PC-9 (cell line): ENCODE measurements at places on chromosomes 3 and 15. TPM values are rescaled to one million over a fixed set of nuclear protein-coding genes. Genes with fewer than 3 reads are reported as not detected.

CSPG5 gene
- 1.3 and 1.8 TPM in 2 replicates for total RNA-seq

MESP1 gene
- total RNA-seq, result 8.5 and 17.8 TPM in 2 replicates

LTK gene
- 0.11 and 0.28 TPM in 2 replicates for total RNA-seq

HACD2 gene
- total RNA-seq, result 38.4 and 53.3 TPM in 2 replicates

ROBO1 gene
- 13.8 and 17.5 TPM in 2 replicates for total RNA-seq

SUSD5 gene
- total RNA-seq, result 0.35 and 0.45 TPM in 2 replicates

CHL1 gene
- total RNA-seq, result not detected in 2 replicates

FANCD2OS gene
- total RNA-seq, result not detected in 2 replicates

STRIT1 gene
- total RNA-seq, result not detected in 2 replicates

PLA2G4E gene
- not detected in 2 replicates for total RNA-seq

ADGRG7 gene
- not detected in 2 replicates for total RNA-seq

SCAANT1 gene
- total RNA-seq, result not detected in 2 replicates

RARRES1 gene
- 9.3 and 20.5 TPM in 2 replicates for total RNA-seq

P2RY1 gene
- total RNA-seq, result 0.88 and 1.2 TPM in 2 replicates

CEMIP gene
- total RNA-seq, result 0.58 and 0.61 TPM in 2 replicates

- H3K4me1 ChIP-seq, result no peaks in the 10 kb centered on the region
- no peak overlapping the region for H3K27ac ChIP-seq
- peaks cover 19% of the 10 kb centered on the region; the same call in 1 of the 2 replicates for H3K27me3 ChIP-seq
Measured at GRCh38 chr3:193348686-193349085, 29.9 kb downstream of the ATP13A5 start.

- peaks cover 4% of the 10 kb centered on the region; the same call in 1 of the 2 replicates for H3K4me1 ChIP-seq
- H3K27me3 ChIP-seq, result no peaks in the 10 kb centered on the region
- H3K36me3 ChIP-seq, result no peaks in the 10 kb centered on the region
- H3K27ac ChIP-seq, result no peak overlapping the region
- no peak for DNase-seq
Measured at GRCh38 chr3:51949121-51949520, 6.1 kb upstream of the GPR62 start.

GRCh38 chr15:74571191-74571590 lies 30.2 kb downstream of the ARID3B start:
- DNase-seq, result no peak
- no peaks in the 10 kb centered on the region for H3K4me1 ChIP-seq
- H3K36me3 ChIP-seq, result no peaks in the 10 kb centered on the region
- no peak overlapping the region for H3K27ac ChIP-seq
- no peak overlapping the region for H3K4me3 ChIP-seq
- no peaks in the 10 kb centered on the region for H3K27me3 ChIP-seq

GRCh38 chr3:183697610-183698317 lies at the start of gene YEATS2:
Gene YEATS2 (plus strand): TSS chr3:183697797. CDS start chr3:183715163, 17,366 bp downstream.
- no peak for DNase-seq
- H3K27ac ChIP-seq, result no peak within 1 kb of the TSS
- no peaks in the 10 kb centered on the region for H3K36me3 ChIP-seq
- H3K4me3 ChIP-seq, result peak within 1 kb of the TSS; percentile 70
- peaks cover 25% of the 10 kb centered on the region for H3K4me1 ChIP-seq
- no peaks in the 10 kb centered on the region for H3K27me3 ChIP-seq

GRCh38 chr15:29935296-29936004 lies 113.2 kb upstream of the TJP1 start:
- no peaks in the 10 kb centered on the region for H3K36me3 ChIP-seq
- H3K27me3 ChIP-seq, result no peaks in the 10 kb centered on the region
- peak overlapping the region; percentile 81 for H3K27ac ChIP-seq

DNA sequence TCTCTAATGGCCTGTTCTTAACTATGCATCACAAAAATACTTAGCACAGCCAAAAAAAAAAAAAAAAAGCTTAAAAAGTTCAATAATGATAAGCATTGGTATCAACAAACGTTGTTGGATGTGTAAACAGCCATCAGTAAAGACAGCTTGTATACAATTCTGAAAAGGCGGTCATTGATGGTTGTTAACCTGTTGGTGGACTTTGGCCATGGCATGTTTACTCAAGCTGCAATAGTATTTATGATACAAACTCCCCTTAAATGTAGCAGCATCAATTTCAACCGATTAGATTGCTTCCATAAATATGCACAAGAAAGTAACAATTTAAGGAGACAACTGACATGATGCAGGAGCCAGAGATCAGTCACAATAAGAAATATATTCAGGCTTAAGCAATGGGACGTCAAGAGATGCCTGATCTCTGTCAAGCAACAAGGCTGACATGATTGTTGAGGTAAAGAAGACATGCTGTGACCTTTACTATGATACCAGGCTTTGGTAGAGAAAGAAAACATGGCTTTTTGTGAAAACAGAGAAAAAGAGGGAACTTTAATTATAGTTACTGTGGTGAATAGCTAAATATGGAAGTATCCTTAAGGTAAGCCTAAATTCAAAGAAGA lies 14.2 kb upstream of the SLC7A14 start:
- H3K27ac ChIP-seq, result no peak overlapping the region
- DNase-seq, result no peak
- no peaks in the 10 kb centered on the region for H3K27me3 ChIP-seq

DNA sequence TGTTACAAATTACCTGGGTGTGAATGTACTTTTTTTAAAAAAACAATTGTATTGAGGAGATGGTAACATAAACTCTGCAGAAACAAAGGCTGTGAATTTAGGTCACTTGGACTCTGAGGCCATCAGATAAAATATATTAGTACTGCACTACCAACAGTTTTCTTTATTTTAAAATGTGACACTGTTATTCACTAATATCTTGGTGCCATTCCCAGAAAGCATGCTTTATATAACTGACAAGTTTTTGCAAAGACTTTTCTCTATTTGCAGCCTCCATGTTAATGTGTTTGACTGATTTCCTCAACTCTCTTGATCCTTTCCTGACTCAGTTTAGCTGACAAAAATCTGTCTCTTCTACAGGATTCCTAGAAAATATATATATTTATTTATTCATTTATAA lies 26.5 kb upstream of the ACTL6A start:
- H3K36me3 ChIP-seq, result no peaks in the 10 kb centered on the region
- no peak overlapping the region for H3K27ac ChIP-seq
- no peak overlapping the region for H3K4me3 ChIP-seq
- no peaks in the 10 kb centered on the region for H3K27me3 ChIP-seq

DNA sequence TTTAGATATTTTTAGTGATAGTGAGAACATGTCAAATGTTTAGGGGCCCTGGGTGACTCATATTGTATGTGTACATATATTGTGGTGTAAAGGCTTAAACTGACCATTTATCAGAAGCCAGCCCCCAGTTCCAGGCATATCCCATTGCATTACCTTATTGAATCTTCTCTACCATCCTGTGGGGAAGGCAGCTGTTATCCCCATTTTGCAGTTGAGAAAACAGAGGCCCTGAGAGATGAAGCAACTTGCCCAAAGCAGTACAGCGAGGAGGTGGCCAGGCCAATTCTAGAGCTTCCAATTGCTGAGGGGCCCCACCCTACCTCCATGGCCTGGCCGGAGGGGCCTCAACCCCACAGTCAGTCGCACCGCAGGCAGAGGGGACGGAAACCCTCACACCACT lies 47.9 kb downstream of the ZNF710 start:
- no peak overlapping the region for H3K4me3 ChIP-seq
- DNase-seq, result no peak
- no peaks in the 10 kb centered on the region for H3K27me3 ChIP-seq
- no peaks in the 10 kb centered on the region for H3K36me3 ChIP-seq
- H3K27ac ChIP-seq, result no peak overlapping the region

DNA sequence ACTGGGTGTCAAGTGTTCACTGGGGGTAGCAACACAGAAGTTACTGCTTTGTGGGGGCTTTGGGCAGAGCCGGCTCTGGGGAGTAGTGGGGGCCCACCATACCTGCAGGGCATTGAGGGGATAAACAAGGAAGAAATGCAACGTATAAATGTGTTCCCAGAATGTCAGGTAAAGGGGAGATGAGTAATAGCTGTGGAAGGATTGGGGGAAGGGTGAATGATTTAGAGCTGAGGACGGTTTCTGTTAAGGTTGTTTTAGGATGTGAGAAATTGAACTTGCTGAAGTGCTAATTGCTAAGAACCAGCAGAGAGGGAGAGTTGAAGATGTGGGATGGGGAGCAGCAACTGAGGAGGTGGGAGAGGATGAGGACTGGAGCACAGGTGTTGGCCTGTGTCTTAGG lies 10.7 kb downstream of the SCG5 start:
- H3K4me1 ChIP-seq, result peaks cover 19% of the 10 kb centered on the region
- no peaks in the 10 kb centered on the region for H3K27me3 ChIP-seq
- H3K36me3 ChIP-seq, result no peaks in the 10 kb centered on the region

GRCh38 chr15:43046484-43046883 lies 59.4 kb downstream of the UBR1 start:
- no peak overlapping the region for H3K4me3 ChIP-seq
- H3K36me3 ChIP-seq, result no peaks in the 10 kb centered on the region; the same call in 1 of the 2 replicates
- H3K27me3 ChIP-seq, result no peaks in the 10 kb centered on the region
- no peaks in the 10 kb centered on the region for H3K4me1 ChIP-seq

- no peaks in the 10 kb centered on the region for H3K36me3 ChIP-seq
- H3K27me3 ChIP-seq, result no peaks in the 10 kb centered on the region
- DNase-seq, result no peak
- no peak overlapping the region for H3K27ac ChIP-seq
- H3K4me3 ChIP-seq, result no peak overlapping the region
- H3K4me1 ChIP-seq, result no peaks in the 10 kb centered on the region
Measured at GRCh38 chr15:68210821-68211655, 5.9 kb upstream of the CALML4 start.

GRCh38 chr3:117105686-117106085 lies 396.1 kb downstream of the TUSC7 start:
- no peaks in the 10 kb centered on the region for H3K36me3 ChIP-seq
- no peak overlapping the region for H3K27ac ChIP-seq
- no peaks in the 10 kb centered on the region; the same call in 1 of the 2 replicates for H3K27me3 ChIP-seq
- no peaks in the 10 kb centered on the region for H3K4me1 ChIP-seq
- no peak overlapping the region for H3K4me3 ChIP-seq
- DNase-seq, result no peak

DNA sequence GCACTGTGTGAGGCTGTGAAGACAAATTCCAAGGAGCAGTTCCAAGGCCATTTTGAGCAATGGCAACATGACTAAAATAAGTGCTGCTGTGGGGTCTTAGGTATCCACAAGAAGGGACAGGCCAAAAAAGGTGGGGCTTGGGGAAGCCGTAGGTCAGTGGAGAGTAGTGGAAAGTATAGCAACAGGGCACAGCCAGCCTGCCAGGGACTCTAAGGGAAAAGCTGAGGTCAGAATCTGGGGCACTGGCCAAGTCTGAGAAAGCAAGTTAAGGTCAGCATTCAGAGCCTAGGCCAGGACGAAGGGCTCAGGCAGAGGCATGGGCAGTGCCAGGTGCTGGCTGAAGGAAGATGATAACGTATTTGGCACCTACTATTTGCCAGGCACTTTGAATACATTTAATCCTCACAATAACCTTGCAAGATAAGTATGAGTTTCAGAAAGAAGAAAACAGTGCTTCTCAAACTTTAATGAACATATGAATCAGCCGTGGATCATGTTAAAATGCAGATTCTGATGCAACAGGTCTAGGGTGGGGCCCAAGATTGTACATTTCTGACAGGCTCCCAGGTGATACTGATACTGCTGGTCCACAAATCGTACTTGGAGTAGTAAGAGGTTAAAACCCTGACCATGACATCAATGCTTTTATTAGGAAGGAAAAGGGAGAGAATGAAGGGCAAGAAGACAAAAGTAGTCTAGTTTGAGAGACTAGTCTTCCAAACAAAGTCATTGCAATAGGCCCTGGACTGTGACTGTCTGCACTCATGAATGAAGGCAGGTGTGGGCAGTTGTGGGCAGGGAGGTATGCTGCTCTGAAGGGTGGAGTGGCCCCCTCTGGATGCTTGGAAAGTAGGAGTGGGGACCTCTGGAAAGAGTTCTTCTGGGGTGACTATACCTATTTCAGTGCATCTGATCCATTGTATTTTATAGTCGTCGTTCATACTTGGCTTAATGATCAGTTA lies 106.3 kb upstream of the ANKRD28 start:
- H3K36me3 ChIP-seq, result no peaks in the 10 kb centered on the region
- H3K4me1 ChIP-seq, result no peaks in the 10 kb centered on the region
- no peaks in the 10 kb centered on the region for H3K27me3 ChIP-seq
- no peak for DNase-seq
- no peak overlapping the region for H3K27ac ChIP-seq

- H3K4me3 ChIP-seq, result no peak overlapping the region
- H3K27ac ChIP-seq, result no peak overlapping the region
- H3K4me1 ChIP-seq, result no peaks in the 10 kb centered on the region; the same call in 1 of the 2 replicates
- no peaks in the 10 kb centered on the region for H3K36me3 ChIP-seq
- no peaks in the 10 kb centered on the region for H3K27me3 ChIP-seq
Measured at GRCh38 chr3:156230278-156230900, 110.0 kb downstream of the KCNAB1 start.

DNA sequence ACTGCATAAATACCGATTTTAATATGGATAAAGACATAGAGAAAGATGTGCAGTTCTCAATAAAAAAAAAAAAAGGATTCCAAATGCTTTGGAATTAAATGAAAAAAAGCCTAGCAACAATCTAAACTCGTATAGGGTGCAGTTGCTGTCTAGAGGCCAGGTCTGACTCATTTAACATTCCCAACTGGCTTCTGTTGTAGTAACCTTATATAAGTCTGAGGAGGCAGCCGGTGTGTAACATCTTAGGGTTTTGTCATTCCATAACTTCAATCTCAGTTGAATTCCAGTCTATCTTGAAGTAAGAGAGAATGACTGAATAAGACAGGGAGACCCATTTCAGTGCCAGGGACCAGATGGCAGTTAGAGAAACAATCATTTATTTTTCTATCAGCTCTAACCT lies 6.5 kb downstream of the PDCD10 start:
- no peak overlapping the region for H3K4me3 ChIP-seq
- no peaks in the 10 kb centered on the region for H3K27me3 ChIP-seq
- no peak overlapping the region for H3K27ac ChIP-seq
- 0 out of 2 replicates have a peak, but pooled peaks cover 8% of the 10 kb centered on the region for H3K36me3 ChIP-seq
- no peak for DNase-seq

DNA sequence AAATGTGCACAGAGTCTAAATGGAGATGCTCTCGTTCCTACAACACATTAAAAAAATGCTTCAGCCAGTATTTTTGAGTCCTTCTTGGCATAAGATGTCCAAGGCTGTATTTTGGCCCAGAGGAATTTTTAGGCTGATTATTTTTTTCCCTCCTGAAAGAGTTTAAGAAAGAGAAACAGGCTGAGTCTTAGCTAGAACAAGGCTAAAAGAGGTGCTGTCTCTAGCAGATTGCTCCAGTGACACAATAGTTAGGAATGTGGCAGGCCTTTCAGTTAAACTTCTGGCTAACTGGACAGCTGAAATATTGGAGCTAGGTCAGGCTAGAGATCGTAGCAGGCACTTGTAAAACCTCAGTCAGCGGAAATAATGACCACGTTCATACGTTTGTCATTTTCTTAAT lies 271.4 kb upstream of the RARB start:
- no peaks in the 10 kb centered on the region for H3K36me3 ChIP-seq
- H3K4me3 ChIP-seq, result no peak overlapping the region
- no peaks in the 10 kb centered on the region for H3K4me1 ChIP-seq
- DNase-seq, result peak; percentile 38
- H3K27ac ChIP-seq, result no peak overlapping the region

- H3K4me3 ChIP-seq, result no peak overlapping the region
- no peaks in the 10 kb centered on the region for H3K4me1 ChIP-seq
- H3K36me3 ChIP-seq, result no peaks in the 10 kb centered on the region
- peaks cover 48% of the 10 kb centered on the region; the same call in 1 of the 2 replicates for H3K27me3 ChIP-seq
Measured at GRCh38 chr15:96648866-96649265, 318.4 kb downstream of the NR2F2 start.
